ENCODE measurements at places on chromosomes 6 and 20. TPM values are rescaled to one million over a fixed set of nuclear protein-coding genes. Genes with fewer than 3 reads are reported as not detected.

Gene MEI4
- total RNA-seq, result not detected

Gene EYA2
- not detected for total RNA-seq

Gene PRSS16
- total RNA-seq, result not detected

Gene RHAG
- total RNA-seq, result not detected

Gene BACH2
- 0.40 TPM for total RNA-seq

Gene BPIFB2
- total RNA-seq, result not detected

Gene UBE3D
- 10.4 TPM for total RNA-seq

Gene VSTM2L
- not detected for total RNA-seq

Gene TCF15
- total RNA-seq, result 0.13 TPM

Gene KCNQ2
- not detected for total RNA-seq

Gene EDN1
- total RNA-seq, result 244 TPM

Gene HM13
- total RNA-seq, result 85.1 TPM

All from thoracic aorta endothelial cell (primary cell).